ENCODE measurements at places on chromosomes 13 and 19.
A peak's percentile ranks its signal among the peaks of the same experiment; 100 is the strongest.

DNA sequence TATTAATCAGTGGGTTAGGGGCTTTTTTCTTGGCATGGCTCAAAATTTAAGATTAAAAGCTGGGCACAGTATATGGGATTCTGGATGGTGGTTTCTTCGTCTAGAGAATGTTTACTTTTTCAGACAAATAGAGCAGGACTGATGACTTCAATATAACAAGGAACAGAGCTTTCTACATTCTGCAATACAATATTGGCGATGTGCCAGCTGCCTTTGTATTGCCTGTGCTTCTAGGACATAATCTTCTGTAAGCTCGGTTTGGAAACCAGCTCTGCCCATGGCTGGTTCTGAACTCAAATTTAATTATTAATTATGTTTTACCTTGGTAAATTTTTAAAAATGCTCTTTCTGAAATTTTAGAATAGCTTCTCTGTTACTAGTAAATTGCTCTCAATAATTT, 139.1 kb upstream of the TRPC4 start:
- DNase-seq, result no peak

DNA sequence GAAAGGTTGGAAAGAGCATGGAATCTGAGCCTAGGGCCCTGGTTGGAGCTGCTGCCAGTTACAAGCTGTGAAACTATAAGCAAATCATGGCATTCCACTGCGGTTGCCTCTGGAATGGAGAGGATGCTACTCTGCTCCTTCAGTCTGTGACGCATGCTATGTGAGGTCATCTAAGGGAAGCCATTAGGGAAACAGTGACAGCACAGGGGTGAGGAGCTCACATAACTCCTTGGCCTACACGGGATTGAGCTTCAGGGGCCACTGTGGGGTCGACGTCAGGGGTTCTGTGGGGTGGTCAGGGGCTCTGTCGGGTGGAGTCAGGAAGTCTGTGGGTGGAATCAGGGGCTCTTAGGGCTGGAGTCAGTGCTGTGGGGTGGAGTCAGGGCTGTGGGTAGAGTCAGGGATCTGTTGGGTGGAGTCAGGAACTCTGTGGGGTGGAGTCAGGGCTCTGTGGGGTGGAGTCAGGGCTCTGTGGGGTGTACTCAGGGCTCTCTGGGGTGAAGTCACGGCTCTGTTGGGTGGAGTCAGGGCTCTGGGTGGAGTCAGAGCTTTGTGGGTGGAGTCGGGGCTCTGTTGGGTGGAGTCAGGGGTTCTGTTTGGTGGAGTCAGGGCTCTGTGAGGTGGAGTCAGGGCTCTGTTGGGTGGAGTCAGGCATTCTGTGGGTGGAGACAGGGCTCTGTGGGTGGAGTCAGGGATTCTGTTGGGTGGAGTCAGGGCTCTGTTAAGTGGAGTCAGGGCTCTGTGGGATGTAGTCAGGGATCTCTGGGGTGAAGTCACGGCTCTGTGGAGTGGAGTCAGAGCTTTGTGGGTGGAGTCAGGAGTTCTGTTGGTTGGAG, 35.8 kb upstream of the MEDAG start:
- DNase-seq, result peak; percentile 50

- no peak for DNase-seq
Measured at GRCh38 chr13:46140044-46140443, 35.2 kb upstream of the CPB2 start.

DNA sequence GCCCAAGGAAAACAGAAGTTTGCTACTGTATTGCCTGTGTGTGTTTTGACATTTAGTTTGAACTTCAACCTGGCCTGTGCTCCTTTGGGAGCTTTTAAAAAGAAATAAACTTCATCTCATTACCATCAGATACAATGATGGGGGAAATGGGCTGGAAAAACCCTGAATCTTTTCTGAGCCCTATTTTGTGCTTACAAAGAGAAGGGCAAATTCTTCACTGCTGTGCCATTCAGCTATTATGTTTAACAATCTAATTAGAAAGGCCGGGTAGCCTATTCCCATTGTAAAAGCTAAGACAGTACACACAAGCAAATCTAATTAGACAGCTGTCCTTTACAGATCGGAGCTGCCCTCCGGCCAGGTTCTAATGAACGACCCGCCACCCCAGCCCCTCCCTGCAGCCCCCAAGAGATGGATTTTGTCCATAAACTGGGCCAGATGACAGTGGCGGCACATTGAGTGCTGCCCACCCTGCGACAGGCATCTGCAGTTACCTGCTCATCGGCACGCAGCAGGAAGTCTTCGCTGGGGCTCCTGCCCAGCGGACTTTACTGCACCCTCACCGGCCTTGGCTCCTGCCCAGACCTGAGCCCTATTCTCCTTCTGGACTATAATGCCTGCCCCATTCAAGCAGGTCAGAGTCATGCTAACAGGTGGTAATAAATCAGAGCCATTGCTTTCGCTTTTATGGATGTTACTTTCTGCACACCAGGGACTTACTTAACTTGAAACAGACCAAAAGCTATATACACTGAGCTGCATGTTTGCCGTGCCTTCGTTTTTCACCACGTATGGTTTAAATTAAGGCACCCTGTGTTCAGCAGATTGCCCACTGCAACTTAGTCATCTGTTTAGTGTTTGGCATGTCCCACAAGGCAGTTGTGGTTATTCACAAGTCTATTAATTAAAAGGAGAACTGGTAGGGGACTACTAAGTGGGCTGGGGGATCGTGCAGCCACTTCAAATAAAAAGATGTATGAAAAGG, 549.6 kb downstream of the FGF9 start:
- DNase-seq, result no peak

GRCh38 chr19:14978161-14978776, 1.4 kb downstream of the SLC1A6 start:
- peak; percentile 46 for DNase-seq

GRCh38 chr13:40515702-40516101, 150.7 kb downstream of the FOXO1 start:
- DNase-seq, result no peak

DNA sequence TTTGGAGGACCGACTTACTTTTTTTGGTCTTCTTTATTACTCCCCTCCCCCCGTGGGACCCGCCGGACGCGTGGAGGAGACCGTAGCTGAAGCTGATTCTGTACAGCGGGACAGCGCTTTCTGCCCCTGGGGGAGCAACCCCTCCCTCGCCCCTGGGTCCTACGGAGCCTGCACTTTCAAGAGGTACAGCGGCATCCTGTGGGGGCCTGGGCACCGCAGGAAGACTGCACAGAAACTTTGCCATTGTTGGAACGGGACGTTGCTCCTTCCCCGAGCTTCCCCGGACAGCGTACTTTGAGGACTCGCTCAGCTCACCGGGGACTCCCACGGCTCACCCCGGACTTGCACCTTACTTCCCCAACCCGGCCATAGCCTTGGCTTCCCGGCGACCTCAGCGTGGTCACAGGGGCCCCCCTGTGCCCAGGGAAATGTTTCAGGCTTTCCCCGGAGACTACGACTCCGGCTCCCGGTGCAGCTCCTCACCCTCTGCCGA, 409 bp downstream of the FOSB start:
- DNase-seq, result no peak

DNA sequence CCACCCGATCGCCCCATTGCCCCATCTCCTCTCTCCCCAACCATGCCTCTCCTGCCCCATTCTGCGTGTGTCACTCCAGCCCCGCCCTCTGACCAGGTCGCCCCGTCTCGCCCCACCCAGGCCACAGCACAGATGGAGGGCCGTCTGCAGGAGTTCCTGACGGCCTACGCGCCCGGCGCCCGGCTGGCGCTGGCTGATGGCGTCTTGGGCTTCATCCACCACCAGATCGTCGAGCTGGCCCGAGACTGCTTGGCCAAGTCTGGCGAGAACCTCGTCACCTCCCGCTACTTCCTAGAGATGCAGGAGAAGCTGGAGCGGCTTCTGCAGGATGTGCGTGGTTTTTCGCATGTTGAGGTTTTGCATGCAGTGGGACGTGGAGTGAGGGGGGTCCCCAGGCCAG, 26.2 kb downstream of the MAST3 start:
- no peak for DNase-seq

DNA sequence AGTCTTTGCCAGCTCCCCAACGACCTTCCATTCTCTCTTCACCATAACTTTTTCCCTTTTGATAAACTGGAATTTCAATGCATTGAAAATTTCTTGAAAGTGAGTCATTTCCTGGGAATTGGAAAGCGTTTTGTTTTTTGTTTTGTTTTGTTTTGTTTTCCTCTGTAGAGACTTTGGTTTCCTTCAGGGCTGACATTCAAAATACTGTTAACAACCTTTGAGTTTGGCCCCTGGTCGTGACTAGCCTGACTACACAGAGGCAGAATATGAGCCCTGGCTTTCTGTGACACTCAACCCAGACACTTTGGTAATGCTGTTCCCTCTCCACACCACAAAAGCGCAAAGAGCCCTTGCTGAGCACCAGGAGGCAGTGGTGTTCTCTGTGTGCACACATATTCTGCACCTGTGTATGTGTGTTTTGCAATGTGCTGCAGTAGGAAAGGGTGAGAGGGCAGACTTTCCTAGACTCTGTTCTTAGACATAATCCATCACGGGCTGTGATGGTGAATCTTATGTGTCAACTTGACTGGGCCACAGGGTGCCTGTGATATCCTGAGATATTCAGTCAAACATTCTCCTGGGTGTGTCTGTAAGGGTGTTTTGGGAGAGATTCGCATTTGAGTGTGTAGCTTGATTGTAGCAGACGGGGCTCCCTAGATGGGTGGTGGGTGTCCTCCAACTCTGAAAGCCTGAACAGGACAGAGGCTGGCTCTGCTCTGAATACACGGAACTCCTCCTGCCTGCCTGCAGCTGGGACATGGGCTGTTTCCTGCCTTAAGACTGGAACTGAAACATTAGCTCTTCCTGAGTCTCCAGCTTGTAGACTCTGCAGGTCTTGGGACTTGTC, 29.5 kb upstream of the ANKRD10 start:
- DNase-seq, result peak; percentile 22

DNA sequence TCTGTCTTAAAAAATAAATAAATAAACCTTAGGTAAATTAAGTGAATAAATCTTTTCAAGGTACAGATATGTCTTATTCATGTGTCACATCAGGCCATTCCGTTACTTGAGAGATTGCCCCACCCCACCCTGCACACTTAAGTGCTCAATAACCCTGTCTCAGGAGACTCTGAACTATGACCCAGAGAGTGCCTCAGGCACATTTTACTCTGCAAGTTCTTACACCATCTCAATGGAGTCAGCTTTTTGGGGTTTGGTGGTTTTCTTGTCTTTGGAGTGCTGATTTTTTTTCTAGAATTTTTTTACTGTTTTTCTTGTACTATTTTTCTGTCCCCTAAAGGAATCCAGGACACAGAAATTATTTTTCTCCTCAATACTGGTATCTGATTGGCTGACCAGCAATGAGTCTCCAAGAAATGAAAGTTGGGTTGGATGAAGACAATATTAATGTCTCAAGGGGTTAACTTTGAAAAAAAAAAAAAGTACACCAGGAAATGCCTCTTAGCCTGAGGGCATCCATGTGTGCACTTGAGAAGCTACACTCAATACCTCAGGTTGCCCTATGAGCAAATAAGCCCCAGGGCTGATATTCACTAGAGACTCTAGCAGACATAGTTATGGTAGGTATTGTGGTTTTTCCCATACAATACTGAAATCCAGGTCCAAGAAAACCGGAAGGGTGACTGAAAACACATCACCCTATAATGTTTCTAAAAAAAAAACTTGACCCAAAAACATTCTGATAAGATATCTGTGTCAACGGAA, 114.6 kb upstream of the ZNF91 start:
- DNase-seq, result no peak

DNA sequence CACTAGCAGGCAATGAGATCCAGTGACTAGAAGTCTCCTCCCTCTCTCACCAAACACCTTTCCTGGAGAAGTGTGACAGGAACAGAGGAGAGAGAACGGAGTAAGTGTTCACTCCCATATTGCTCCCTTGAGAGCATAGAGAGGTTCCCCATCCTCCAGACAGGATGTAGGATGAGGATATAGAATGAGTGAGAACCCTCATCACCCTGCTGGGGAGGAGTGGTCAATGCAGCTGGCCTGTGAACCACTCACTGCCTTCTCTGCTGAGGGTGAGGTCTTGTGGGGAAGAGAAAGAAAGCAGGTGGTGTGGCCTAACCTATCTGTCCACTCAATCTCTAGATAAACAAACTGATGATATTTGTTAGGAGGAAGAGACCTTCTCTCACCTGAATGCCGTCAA, 386.6 kb downstream of the PCDH20 start:
- DNase-seq, result no peak

- DNase-seq, result no peak
Measured at GRCh38 chr19:49201042-49201441, 43.5 kb downstream of the TRPM4 start.

- no peak for DNase-seq
Measured at GRCh38 chr19:2411709-2412108, 15.7 kb downstream of the TIMM13 start.

DNA sequence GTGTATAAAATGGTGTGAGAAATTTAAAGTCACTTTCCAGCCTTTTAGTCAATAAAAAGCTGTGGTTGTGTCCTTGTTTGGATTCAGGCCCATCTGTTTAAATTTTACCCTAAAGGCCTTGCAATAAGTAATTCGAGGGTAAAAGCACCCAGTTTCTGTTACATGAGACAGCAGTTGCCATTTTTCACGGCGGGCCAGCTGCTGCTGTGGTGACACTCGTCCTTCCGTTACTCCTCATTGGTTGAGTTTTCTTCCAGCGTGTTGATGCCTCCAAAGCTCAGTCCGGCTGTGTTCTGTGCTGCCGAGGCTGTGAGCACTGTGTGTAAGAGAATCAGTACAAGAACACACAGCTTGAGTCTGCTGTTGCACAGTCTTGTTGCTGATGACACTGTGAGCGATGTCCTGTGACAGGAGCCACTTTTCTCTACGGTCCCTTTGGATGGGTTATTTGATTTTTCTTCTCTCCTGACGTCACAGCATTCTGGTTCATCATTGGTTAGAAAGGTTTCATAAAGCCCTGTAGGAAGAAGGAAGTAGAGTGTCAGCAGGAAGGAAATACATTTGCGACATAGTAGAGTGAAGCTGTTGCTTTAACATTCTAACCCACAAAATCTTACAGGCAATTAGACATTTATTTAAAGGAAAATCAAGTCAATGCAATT, 602.5 kb upstream of the ARGLU1 start:
- DNase-seq, result no peak

DNA sequence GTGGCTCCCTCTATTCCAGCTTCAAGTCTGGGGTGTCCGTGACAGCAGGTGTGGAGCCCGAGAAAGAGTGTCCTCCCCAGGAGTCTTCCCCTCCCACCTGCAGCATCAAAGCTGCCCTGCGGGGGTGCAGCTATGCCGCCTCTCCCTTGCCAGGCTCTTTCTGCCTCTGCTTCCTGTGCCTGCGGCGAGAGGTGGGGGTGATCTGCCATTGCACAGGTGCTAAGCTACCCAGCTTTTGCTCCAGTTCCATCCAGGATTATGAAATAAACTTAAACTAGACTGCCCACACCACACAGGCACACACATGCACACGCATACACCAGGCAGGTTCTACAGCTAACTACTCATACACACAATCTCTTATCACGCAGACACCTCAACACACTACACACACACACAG, 104.7 kb upstream of the CLDN10 start:
- no peak for DNase-seq
